Left ventricle myocardium inferior (tissue), 1 donor: ENCODE measurements at places on chromosomes 4 and X.

GRCh38 chr4:16853640-16854039, 44.8 kb downstream of the LDB2 start:
- no peak for DNase-seq

- DNase-seq, result no peak
Measured at GRCh38 chrX:4971646-4972045, 1257.0 kb downstream of the NLGN4X start.

GRCh38 chr4:26253968-26254367, 66.8 kb upstream of the RBPJ start:
- no peak for DNase-seq

DNA sequence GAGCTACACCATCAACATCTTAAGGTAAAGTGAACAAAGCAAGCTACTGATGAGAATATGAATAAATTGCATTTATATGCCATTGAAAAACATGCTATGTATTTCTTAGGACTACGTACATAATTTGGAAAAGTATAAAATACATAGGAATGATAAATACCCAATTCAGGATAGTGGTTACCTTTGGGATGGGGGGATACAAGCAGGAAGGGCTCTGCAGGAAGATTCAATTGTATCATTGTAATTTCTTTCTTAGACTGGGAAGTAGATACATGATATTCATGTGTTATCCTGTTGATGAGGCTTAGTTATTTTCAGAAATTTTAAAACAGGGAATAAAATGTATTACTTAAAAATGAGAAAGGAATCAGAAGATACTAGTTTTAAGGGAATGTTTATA, 43.4 kb downstream of the TRAPPC11 start:
- DNase-seq, result no peak

- DNase-seq, result no peak
Measured at GRCh38 chr4:32519060-32519459, 1798.9 kb downstream of the PCDH7 start.

DNA sequence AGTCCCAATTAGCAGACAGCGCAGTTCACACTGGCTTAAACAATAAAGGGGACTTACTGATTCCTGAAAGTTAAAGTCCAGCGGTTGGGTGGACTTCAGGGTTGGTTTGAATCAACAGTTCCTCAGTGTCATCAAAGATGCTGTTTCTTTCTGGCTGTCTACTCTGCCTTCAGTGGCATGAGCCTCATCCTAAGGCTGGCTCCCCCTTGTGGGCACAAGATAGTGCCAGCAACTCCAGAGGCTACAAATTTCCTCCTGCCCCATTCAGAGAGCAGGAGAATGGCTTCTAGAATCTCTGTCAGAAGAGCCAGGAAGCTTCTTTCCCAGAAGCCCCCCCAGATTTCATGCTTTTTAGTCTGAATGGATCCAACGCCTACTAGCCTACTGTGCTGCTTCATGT, 82.4 kb upstream of the MTM1 start:
- DNase-seq, result peak; percentile 22

DNA sequence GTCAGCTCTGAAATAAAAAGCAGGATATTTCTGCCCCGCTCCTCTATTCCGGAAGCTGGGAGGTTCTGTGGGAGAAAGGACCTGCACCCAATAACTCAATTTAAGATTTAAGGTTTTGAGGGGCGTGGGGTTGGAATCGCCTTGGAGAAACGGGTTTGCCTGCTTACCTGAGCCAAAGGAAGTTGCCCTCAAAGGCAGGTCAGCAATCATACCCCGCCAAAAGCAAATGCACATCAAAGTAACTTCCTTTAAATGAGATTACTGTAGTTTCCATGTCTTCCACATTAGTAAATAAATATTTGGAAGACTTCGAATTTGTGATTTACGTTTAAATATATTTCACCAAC, 978 bp upstream of the HS3ST1 start:
- no peak for DNase-seq

DNA sequence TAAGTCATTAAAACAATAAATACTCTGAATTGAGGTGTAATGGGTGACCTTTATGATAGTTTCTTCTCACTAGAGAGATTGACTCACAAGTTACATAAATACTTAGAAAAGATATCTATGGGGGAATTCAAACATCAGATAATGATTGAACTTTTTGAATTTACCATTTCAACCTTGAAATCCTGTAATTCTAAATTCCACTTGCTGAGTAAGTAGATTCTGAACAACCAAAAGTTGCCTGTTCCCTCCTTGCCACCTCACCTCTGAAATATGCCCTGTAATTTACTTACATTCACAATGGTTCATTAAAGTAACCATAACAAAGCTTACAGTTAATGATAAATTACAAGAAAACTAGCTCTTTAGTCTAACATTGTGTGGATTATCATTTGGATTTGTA, 43.3 kb upstream of the SLC39A8 start:
- DNase-seq, result no peak

DNA sequence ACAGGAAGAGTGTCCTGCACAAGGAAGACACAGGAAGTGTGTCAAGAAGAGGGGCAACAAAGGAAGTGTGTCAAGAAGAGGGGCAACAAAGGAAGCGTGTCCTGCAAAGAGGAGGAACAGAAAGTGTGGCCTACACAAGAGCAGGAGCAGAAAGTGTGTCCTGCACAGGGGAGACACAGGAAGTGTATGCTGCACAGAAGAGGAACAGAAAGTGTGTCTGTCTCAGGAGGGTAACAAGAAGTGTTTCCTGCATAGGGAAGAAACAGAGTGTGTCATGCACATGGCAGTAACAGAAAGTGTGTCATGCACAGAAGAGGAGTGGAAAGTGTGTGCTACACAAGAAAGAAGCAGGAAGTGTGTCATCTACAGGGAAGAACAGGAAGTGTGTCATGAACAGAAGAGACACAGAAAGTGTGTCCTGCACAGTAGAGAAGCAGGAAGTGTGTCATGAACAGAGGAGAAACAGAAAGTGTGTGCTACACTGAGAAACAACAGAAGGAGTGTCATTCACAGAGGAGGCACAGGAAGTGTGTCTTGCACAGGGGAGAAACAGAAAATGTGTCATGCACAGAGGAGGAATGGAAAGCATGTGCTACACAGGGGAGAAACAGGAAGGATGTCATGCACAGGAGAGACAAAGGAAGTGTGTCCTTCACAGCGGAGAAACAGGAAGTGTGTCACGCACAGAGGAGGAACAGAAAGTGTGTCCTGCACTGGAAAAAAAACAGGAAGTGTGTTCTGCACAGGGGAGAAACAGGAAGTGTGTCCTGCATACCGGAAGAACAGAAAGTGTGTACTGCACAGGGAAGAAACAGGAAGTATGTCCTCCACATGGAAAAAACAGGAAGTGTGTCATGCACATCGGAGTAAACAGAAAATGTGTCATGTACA, 526.4 kb upstream of the PRKX start:
- no peak for DNase-seq

- DNase-seq, result no peak
Measured at GRCh38 chr4:74189331-74190043, 31.6 kb downstream of the MTHFD2L start.

DNA sequence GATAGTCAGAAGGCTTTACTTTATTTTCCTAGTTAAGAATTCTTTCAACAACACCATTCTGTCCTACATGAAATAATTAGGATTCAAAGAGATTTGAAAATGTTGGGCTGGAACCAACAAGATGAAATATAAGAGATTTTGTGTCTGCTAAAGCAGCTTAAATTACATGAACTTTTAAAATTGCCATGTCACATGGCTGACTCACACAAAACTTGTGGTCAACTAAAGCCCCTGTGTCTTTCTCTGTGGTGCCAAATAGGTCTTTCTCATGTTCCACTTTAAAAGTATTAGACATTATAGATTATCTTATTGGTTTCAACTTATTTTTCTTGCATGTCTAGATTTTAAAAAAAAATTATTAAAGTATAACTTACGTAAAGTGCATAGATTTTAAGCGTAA, 60.8 kb upstream of the FHL1 start:
- no peak for DNase-seq

DNA sequence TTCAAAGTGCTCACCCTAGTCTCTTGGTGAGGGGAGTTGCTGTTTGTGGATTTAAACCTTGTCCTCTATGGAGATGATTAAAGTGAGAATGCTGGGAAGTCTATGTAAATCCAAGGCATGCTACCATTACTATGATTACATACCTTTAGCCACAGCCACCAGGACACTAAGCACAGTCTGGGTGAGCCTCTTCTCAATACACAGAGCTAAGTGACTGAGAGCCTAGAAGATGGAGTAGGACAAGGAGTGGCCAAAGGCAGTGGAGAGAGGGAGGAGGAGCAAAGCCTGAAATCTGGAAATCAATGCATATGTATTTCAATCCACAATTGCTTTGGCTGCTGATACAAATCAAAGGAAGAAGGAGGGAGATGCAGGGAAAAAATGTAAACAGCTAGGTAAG, 12.7 kb upstream of the TSPAN5 start:
- no peak for DNase-seq

DNA sequence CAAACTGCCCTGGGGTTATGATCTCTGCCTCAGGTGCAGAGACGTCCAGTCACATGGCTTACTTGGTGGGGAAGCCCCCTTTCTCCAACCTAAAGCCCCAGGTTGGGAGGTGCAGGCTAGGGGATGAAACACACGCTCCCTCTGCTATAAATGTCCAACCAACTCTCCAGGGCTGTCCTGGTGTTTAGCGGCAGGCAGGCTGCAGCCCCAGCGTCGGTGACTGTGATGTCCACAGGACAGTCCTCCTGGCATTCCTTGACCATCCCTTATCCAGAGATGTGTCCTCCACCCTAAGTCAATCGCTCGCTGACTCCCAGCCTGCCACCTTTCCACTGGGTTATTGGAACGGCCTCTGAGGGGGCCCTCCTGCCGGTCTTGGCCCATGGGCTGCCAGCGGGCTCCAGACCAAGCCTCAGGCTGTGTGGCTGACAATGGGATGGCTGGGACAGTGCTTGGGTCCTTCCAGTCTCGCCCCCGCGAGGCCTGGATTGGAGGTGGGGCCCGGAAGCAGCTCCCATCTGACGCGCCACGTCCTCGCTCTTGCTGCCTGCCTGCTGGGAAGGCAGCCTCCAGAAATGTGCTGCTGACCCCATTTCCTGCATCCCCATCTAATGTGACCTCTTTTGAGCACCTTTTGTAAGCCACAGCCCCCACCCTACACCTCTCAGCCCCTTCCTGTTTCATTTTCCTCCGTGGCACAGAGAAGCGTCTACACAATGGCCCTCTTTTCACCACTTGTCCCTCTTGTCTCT, 60.8 kb upstream of the ADRA2C start:
- DNase-seq, result peak; percentile 6

- DNase-seq, result no peak
Measured at GRCh38 chrX:120795301-120795700, 80.4 kb downstream of the CT47B1 start.
